Caki2 (cell line): ENCODE measurements at places on chromosomes 13 and 19. TPM values are rescaled to one million over a fixed set of nuclear protein-coding genes. Genes with fewer than 3 reads are reported as not detected.

ZNF285 gene
- 2.3 and 3.6 TPM in 2 replicates for total RNA-seq

N4BP2L1 gene
- 1.1 and 4.9 TPM in 2 replicates for total RNA-seq

GRCh38 chr13:100537951-100538462 lies 50.6 kb downstream of the GGACT start:
- no peak for DNase-seq

GRCh38 chr19:13210339-13210775 lies 60.1 kb downstream of the IER2 start:
- DNase-seq, result no peak

DNA sequence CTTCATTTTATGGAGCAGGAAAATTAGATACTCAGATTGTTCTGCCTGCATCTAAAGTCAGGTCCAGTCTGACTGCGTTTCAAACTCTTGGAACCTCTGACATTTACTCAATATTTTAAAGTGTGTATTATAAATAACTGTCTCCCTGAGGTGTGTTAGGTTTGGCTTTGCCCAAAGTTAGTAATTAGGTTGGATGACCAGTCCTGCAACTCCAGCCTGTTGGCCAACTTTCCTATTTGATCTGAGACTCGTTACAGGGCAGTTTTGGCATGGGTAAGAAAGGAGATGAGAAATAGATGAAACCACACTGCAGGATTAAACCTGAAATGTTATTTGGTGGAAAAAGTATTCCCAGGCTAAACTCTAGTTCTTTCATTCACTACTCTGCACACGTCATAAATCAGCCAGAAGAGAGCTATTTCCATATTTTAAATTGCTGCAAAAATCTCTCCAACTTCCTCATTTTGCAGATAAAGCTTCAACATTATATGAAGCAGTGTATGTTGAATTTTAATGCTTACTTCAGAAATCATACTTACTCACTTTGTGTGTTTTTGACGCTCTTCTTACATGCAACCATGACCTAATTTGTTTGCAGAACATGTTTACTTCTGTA lies 357.1 kb downstream of the DCT start:
- no peak for DNase-seq

- DNase-seq, result no peak
These were observed 1741.5 kb downstream of the PCDH9 start for GRCh38 chr13:65488606-65489005.

DNA sequence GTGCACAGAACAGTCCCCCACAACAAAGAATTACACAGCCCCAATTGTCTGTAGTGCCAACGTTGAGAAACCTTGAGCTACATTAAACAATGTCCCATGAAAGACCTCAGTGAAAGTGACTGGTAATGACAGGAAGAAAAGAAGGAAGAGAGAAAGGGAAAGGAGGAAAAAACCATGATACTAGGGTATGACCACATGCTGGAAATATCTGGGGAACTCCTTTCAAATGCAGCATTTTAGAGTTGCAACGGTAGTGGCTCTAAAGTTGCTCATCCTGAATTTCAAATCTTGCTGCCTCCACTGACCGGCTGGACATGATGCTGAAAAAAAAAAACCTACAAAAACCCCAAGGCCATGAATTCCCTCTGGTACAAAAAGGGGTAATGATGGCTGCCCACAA lies 26.5 kb downstream of the FPR3 start:
- DNase-seq, result no peak

DNA sequence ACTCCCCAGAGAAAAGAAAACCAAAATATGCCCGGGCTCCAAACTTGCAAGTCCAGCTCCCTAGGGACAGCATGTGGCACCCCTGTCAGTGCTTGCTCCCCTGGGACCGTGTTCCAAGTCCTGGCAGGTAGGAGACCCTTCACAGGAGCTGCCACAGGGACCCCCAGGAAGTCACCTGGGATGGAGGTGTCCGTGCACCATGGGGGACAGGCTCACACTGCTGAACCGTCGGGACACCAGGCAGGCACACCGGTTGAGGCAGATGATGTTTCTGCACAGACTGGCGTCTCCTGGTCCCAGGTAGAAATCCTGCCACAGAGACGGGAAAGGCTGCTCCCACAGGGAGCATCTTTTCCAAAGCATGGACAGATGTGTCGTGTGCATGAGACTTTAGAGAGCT lies 11.7 kb upstream of the PROZ start:
- DNase-seq, result no peak

GRCh38 chr13:29196409-29197074 lies 376.4 kb downstream of the MTUS2 start:
- no peak for DNase-seq

DNA sequence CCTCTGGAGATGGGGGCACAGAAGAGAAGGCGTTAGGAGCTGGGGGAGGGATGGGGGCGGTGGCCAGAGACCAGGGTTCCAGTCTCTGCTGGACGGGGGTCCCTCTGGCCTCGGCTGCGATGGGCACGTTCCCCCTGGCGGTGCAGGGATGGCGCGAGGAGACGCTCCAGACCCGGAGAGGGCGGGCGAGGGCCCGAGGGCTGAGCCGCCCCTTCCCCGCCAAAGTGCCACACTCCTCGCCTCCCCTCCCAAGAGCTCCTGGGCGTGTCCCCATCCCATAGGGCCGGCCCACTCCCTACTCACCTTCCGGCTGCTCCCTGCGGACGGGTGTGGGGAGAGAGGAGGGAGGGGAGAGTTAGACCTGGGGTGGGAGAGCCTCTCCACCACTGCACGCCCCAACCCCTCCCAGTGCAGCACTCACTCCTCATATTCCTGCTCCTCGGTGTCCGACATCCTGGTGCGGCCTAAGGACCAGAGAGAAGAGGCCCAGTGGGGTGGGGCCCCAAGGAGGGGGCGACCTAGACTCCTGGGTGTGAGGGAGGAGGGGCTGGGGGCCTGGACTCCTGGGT lies 2.2 kb downstream of the TNNT1 start:
- peak; percentile 96 for DNase-seq

ZNF324B gene
- total RNA-seq, result 6.2 and 8.3 TPM in 2 replicates

LRG1 gene
- total RNA-seq, result not detected in 2 replicates

DNA sequence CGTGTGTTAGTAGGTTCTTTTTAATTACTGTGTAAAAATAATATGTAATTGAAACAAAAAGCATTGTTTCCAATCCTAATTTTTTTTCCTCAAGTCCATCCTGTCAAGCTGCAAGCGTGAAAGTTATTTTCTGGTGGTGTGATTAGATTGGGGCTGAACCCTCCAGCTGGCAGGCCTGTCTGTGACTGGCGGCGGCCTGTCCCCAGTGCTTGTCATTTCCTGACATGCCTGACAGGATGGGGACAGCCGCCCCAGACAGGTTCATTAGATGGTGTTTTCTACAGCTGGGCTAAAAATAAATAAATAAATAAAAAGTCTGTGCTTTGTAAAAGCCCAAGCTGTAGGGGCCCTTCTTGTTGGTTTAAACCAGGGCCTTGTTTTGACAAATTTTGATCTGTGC lies 53.7 kb upstream of the MAB21L1 start:
- DNase-seq, result no peak
